ENCODE measurements at places on chromosomes 11 and 22.

GRCh38 chr11:14645985-14646900, 2.6 kb downstream of the PDE3B start:
- no peak for DNase-seq

- no peak for DNase-seq
Measured at GRCh38 chr11:32081129-32081641, 9.7 kb upstream of the RCN1 start.

GRCh38 chr11:121894581-121894980, 221.4 kb downstream of the BLID start:
- DNase-seq, result no peak

DNA sequence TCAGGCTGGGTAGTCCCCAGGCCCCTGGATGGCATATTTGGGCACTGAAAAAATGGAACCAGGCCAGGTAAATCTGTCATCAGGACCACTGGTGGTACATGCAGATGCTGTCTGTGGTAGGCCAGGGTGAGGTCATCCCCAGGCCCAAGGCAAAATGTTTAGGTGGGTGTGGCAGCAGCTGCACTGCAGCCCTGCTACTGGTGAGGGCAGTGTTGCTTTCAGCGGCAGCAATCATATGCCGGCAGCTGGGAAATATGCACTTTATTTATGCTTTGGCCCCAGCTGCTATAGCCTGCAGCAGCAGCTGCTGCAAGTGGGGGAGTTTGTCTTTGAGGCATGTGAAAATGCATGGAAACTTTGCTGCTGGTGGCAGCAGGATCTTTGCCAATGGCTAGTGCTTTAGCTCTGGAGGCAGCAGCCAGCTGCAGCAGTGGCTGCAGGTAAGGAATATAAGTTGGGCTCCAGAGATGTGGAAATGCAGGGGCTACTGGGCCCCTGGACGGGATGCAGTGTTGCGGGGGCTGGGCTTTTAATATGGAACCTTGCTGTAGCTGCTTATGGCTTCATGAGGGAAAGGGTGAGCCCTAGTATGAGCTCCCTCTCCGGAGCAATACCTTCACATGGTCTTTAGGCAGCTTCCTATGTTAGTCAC, 365.7 kb upstream of the CADM1 start:
- DNase-seq, result no peak

- DNase-seq, result peak; percentile 39
Measured at GRCh38 chr22:22060200-22061084, 77.9 kb upstream of the TOP3B start.

DNA sequence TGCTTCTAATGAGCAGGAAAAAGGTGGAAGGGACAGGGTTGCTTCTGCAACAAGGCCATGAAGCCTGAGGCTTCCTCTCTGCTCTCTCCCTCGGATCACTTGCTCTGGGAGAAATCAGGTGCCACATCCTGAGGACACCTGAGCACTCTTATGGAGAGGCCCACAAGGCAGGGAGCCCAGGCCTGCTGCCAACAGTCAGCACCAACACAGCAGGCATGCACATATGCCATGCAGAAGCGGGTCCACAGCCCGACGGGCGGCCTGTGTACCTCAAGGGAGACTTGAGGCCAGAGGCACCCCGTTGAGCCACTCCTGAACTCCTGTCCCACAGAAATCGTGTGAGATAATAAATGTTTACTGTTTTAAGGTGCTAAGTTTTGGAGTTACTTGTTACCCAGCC, 9.5 kb downstream of the TTLL12 start:
- DNase-seq, result no peak

DNA sequence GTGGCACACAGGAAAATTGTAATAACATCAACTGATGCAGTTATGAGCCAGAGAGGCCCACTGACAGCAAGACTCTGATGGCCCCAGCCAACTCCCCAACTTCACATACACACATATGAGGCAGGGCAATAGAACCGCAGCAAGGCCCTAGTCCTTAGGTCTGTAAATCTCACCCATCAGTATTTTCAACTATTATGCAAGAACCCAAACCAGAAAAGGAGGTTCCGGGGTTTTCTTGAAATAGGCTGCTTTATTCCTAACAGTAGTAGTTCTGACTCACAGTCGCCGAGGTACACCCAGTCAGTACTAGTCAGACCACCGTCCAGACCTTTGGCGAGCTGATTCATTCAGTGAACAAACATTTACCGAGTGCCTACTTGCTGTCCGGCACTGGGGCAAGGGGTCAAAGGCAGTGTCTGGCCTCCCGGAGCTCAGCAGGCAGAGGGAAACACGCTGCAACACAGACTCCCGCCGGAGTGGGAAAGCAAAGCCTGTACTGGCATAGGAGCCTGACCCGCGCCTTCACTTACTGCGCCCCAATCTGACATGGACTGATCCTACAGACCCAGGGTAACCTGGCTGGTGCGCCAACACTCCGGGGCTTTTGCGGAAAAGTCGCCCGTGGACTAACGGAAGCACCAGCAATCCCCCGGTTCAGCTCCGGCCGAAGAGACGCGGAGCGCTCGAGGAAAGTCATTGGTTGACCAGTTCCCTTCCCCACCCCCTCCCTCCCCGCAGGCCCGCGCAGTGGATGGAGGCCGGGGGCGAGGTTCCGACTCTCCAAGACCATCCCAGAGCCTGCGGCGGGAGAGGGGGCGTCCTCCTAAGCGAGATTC, 1.3 kb downstream of the PLEKHA7 start:
- no peak for DNase-seq

DNA sequence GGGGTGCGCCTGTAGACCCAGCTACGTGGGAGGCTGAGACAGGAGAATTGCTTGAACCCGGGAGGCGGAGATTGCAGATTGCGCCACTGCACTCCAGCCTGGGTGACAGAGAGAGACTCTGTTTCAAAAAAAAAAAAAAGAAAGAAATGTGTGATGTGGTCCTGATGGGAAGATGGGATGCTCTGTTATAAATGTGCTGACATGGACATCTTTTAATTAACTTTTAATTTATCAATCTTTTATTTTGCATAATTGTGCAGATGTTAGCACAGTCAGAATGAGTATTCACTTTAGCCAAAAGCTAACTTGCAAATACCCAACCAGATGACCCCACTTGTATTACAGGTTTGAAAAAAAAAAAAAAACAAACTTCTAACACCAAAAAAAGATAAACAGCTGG, 23.8 kb upstream of the USP47 start:
- DNase-seq, result no peak

GRCh38 chr11:12200991-12201985, 90.9 kb downstream of the MICAL2 start:
- no peak for DNase-seq

- DNase-seq, result no peak
Measured at GRCh38 chr11:20421946-20422345, 34.4 kb downstream of the PRMT3 start.

DNA sequence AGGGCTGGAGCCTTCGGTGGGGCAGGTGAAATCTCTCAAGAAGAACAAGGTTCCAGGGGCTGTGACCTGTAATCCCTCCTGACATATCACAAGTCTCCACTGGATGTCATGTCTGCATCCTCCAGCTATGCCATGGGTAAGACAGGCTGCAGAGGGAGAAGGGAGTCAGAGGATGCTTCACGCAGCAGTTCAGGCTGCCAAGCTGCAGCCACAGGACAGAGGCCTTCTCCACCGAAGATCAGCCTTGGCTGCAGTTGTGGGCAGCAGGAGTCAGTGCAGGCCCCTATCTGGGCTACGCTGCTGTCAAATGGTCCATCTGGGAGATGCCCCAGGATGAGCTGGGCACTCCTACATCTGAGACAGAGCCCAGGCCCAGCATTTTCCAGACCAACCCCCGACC, 25.0 kb downstream of the DKK3 start:
- no peak for DNase-seq

GRCh38 chr11:125959931-125960330, 14.1 kb downstream of the VSIG10L2 start:
- no peak for DNase-seq

DNA sequence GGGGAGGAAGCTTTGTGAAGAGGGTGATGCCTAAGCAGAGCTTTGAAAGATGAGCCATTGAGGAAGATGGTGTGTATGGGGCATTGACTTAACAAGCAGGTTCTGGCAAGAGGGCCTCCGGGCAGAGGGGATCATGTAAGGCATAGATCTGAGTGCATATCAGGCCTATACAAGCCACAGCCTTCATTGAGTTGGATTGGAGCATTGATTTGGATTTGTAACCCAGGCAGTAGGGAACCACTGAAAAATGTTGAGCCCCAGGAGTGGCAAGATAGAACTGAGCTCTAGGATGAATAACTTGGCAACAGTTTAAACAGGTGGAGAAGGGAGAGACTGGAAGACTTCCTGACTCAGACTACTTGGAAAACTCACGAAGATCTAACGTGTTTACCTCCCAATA, 21.4 kb downstream of the PANX1 start:
- DNase-seq, result no peak

- DNase-seq, result no peak
Measured at GRCh38 chr11:96062134-96062533, 138.2 kb upstream of the MTMR2 start.

GRCh38 chr11:67118181-67118766, 789 bp upstream of the KDM2A start:
- peak; percentile 46 for DNase-seq

- no peak for DNase-seq
Measured at GRCh38 chr11:40219401-40219800, 1240.1 kb downstream of the LRRC4C start.

GRCh38 chr11:122604621-122605020, 50.9 kb upstream of the UBASH3B start:
- DNase-seq, result no peak

DNA sequence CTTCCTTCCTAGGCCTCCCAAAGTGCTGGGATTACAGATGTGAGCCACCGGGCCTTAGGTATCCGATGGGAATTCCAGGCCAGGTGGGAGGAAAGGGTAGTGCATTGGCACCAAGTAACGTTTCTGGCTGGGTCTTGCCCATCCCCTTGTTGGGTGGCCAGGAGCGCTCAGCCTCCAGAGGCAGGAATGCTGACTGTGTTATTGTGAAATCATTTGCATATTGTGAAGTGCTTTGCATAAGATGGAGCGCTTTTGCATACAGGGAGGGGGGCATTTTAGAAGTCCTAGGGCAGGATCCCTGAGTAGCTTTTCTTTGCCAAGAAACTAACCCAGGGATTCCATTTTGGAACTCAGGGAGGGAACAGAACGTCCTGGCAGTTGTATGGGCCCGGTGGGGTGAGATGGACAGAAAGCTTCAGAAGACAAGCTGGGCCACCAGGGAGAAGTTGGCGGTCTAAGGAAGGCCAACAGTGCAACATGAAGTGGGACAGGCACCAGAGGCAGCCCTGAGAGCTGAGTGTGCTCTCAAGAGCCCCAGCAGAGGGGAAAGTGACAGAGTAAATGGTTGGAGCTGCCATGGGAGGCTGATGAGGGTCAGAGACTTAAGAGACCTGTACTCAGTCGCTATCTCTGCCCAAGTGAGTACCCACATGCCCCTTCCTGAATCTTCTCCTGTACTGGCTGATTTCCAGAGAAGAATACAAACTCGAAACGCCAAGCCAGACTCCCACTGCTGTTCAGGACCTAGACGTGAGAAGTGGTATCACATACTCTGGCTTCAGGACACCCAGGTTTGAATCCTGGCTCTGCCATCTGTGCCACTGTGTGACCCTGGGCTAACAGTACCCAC, 1.3 kb upstream of the SLC39A13 start:
- no peak for DNase-seq

- DNase-seq, result no peak
Measured at GRCh38 chr11:67261946-67262681, 4.2 kb upstream of the GRK2 start.

DNA sequence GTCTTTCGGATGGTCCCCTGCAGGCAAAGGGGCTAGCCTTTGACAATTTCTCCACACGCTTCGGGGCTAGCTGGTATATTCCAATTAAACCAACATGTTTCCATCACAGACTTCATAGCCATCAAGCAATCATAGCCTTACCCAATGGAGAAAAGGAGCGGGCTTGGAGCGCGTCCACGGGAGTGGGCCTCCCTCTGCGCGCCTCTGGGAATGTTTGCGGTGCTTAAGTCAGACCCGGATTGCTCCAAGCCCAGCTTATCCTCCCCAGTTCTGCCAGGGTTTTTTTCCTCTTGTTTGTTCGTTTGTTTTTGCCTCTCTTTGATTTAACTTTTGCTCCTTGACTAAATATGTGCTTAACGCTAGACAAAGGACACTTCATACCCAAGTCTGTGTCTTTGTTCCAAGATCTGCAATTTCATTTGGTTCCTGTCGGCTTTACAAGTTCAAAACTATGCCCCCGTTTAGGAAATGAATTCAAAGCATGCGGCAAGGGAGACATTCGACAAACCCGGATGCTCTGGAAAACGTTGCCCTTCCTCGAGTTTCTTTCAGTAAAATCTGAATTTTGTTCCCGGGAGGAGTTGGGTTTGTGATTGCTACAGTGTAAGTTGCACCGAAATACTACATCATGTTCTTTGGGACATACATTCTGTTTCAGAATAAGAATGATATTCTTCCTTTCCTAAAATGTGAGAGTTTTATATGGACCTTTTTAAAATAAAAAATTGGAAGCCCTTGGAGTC, 1.0 kb upstream of the GLB1L2 start:
- no peak for DNase-seq

- no peak for DNase-seq
Measured at GRCh38 chr22:38286915-38287669, 14.3 kb upstream of the TMEM184B start.

DNA sequence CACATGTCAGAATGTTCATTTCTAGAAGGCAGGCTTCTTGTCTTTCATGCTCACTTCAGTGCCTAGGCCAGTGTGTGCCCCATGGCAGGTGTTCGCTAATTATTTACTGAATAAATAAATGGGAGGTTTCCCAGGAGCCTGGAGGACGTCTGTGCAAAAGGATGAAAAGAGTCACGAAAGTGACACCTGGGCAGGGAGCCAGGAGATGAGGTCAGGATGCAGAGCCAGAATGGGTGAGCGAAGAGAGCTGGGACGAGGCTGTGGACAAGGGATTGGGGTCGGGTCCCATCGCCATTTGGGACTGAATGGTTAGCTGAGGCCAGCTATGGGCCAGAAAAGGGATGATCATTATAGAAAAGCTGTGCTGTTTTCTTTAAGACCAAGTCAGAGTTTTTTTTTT, 560.4 kb downstream of the TBC1D22A start:
- no peak for DNase-seq

DNA sequence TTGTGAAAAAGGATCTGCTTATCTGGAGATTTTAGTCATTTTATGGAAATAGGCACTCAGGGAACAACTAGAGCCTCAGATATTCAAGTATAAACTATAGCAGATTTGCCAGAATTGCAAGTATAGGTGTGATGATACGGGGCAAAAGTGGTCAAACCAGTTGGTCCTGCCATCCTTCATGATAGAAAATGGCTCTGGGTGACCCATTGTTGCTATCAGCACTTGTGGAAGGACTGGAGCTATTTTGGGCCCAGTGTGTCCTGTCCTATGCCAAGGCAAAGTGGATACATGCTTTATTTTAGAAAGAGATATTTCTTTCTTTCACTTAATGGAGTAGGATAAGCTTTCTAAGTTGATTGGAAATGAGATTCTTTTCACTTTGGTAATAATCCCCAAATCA, 85.2 kb downstream of the PPP6R3 start:
- DNase-seq, result no peak

DNA sequence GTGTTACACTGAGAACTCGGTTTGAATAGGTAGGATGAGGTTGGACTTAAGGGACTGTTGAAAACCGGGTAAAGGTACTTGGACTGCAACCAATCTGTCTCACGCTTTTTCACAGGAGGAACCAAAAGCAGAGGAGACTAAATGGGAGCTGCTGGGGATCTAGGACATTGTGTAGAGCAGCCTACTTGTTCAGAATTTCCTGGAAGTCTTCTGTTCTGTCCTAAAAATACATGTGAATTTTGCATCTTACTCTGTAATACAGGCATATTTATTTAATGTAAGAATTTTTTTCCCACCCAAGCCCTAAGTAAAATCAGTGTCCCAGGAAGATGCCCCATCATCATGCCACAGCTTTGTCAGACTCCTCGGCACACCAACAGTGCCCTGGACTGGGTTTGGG, 52.1 kb upstream of the TBCEL start:
- no peak for DNase-seq
